ENCODE measurements at places on chromosomes 16 and 17.

DNA sequence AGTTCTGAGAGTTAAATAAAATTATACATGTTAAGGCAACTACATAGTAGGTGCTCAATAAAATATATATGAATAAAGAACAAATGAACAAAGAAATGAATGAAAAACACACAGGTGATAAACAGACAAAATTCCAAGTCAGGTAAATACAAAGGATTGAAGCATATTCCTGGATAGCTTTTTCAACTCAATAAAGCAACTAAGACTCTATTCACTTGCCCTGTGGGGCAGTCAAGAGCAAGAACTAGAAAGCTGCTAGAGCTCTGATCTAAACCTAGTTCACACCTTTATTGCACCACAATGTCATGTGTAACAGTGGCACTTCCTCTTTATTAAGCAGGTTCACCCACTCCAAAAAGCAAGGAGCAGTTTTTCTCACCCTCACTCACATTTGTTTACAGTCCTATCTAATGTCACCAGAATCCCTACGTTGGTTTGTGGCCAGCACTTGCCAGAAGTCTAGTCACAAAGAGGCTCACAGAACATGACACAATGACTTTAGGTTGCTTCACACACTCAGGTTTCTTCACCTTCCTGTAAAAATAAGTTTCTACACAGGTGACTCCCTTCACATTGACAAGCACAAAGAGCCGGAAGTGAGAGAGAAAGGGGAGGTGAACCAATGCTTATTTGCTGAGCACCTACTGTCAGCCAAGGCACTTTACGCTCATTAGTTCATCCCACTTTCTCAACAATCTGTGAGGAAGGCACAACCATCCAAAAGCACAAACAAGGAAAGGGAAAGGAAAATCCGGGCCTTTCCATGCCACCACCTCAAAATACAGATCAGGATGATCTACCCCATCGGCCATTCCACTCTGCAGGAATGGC lies 70.8 kb downstream of the XPO6 start:
- peak; percentile 38 for DNase-seq

DNA sequence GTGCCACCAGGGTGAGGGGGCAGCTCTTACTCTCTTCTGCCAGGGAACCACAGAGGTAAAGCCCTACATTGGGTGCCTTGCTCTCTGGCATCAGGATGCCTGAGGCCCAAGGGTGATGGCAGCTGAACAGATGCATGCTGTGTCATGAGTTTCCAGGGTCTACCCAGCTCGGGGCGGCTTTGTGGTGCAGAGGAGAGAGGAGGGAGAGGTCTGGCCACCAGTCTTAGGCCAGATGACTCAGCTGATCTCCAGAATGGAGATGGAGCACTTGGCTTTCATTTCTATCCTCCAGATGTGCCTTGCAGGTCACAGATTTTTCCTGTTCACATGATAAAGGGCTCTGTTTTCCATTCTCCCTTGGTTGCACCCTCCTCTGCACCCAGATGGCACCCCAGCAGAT lies 23.6 kb upstream of the USP22 start:
- no peak for DNase-seq

GRCh38 chr16:19757026-19757425 lies 39.0 kb downstream of the IQCK start:
- no peak for DNase-seq

GRCh38 chr17:49859991-49860953 lies 12.4 kb upstream of the TAC4 start:
- DNase-seq: no peak

GRCh38 chr17:67594115-67594880 lies 123.4 kb upstream of the NOL11 start:
- DNase-seq: no peak

DNA sequence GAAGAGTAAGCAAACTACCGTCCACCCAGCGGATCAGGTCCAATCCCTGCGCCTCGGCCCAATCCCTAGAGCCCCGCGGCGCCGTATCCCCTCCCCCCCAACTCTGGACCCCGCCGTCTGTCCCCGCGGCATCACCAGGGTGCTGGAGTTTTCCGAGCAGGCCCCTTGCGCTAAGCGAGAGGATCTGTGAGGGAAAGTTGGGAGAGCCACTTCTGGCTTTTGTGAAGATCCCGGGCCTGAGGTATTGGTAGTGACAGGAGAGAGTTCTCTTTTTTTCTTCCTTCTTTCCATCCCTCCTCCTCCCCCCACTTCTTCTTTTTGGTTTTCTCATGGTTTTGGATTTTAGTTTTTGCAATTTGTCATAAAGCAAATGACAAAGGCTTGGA lies 3.5 kb upstream of the DLX4 start:
- no peak for DNase-seq

- DNase-seq: no peak
Measured at GRCh38 chr16:85943711-85944110, 44.7 kb downstream of the IRF8 start.

DNA sequence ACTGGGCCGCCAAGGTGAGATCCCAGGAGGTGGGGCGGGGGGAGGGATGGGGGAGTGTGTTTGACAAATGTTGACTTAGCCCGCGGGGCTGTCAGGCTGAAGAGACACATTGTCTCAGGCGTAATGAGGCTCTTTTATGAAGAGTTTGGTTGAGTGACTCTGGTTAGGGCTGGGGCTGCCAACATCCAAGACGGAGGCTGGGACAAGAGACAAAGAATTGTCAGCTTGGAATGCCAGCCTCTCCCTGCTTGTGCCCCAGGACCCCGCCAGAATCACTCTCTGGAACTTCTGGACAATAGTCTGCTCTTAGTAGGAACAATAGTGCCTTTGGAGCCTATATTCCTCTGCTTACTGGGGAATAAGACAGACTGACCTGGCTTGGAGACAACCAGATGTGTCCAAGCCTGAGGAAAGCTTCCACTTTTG lies 24.0 kb downstream of the PCTP start:
- DNase-seq: no peak

GRCh38 chr17:75826561-75827307 lies 17.5 kb downstream of the UNC13D start:
- DNase-seq: no peak

GRCh38 chr16:81600275-81600674 lies 155.7 kb downstream of the CMIP start:
- DNase-seq: no peak

GRCh38 chr17:8141741-8142140 lies 10.5 kb downstream of the PER1 start:
- no peak for DNase-seq

- DNase-seq: no peak
Measured at GRCh38 chr16:88838566-88838965, 18.2 kb downstream of the GALNS start.
